ENCODE measurements at places on chromosomes 5 and 9.

DNA sequence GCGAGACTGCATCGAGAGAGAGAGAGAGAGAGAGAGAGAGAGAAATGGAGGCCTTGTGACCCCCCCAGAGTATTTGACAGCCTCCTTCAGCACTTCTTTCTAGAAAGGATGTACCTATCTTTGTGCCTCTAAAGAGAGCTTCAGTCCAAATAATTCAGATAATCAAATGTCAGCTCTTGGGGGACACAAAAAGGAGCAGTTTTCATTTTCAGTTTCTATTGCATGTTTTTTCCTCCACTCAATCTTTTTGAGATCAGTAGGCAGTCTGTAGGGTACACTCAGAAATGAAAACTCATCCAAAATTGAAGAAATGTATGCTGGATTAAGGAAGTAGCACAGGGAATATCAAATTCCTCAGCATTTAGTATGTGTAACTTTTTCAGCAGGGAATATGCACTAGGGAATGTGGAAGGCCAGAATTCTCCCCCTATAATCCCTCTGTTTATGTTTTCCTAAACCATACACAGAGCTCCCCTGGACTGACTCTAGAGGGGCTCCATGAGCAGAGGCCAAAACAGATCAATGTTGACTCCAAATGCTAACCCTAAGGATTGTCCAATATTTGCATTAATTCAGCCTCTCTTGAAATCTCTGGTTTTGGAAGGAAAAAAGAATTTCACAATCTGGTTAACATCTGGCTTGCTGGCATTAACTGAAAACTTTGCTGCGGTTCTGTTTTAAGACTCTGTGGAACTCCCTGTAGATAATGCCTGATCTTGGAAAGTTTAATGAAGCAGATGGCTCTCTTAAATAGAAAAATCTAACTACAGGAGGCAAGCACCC, 250.1 kb downstream of the CEMIP2 start:
- no peak for DNase-seq

GRCh38 chr5:151085517-151086041, 4.7 kb upstream of the TNIP1 start:
- no peak for DNase-seq

- DNase-seq, result no peak
Measured at GRCh38 chr9:81874931-81875330, 53.3 kb upstream of the SPATA31D4 start.

DNA sequence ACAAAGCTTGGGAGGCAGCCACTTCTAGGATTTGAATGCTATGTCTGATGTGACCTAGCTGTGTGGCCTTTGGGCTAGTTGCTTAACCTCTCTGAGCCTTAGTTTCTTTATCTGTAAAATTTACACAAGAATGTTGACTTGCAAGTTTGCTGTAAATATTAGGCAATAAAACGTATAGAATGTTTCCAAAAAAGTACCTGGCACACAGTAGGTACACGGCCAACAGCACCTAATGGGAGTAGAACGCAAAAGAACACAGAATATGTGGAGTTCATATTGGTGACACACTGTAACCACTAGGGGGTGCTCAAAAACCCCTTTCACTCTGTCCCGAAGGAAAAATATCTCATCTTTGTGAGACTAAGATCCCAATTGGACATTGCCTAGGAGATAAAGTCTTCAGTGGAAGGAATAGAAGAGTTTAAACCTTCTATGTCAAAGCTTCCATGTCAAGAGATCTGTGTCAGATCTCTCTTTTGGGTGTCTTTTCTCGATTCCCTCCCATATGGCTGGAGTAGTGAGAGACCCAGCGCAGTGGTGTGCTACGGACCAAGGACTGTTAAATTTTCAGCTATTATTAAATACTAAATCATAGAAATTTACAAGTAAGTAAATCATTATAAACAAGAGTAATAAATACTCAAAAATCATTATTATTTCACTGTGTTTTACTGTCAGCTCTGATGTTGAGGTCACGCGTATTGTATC, 145.4 kb upstream of the RAD23B start:
- DNase-seq, result peak; percentile 72

GRCh38 chr5:151093476-151093889, 12.6 kb upstream of the TNIP1 start:
- no peak for DNase-seq

GRCh38 chr9:135574943-135575342, 13.4 kb downstream of the PAEP start:
- DNase-seq, result no peak

GRCh38 chr9:121944711-121945191, 148.4 kb downstream of the TTLL11 start:
- DNase-seq, result no peak

DNA sequence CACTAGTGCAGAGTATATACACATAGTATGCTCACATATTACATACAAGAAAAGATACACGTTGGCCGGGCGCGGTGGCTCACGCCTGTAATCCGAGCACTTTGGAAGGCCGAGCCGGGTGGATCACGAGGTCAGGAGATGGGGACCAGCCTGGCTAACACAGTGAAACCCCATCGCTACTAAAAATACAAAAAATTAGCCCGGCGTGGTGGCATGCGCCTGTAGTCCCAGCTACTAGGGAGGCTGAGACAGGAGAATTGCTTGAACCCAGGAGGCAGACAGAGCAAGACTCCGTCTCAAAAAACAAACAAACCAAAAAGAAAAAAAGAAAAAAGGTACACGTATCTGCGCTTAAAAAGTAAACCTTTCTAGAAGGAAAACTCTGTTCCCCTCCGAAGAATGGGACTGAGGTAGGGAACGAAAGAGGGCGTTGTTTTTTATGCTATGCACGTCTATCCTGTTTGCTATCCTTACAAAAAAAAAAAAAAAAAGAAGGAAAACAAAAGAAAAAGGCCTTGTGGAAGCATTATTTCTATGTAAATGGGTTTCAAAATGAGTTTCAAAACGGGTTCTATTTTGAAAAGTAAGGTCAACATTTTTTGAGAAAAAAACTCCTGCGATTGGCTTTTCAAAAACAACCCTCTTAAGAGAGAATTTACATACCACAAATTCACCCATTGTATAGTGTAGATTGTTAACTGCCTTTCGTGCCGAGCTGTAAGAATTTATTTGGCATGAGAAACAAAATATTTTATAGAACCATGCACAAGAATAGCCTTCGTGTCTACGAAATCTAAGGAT, 1.2 kb downstream of the AK3 start:
- DNase-seq, result no peak

DNA sequence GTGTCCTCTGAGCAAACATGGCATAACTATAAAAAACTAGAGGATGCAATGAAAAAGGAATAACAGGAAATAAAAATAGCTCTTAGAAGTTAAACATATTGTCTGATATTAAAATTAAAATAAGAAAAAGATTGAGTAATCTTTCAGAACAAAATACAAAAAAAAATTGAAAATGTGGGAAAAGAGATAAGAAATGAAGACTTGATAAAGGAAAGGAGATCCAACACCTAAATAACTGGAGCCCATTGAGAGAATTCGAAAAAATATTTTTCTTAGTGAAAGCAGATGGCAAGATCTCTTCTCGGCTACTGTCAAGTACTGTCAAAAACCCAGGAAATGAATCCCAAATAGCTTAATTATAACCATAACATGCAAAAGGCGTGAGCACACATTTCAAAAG, 24.9 kb downstream of the LIFR start:
- no peak for DNase-seq

- DNase-seq, result no peak
Measured at GRCh38 chr5:111747337-111747736, 9.7 kb downstream of the NREP start.

DNA sequence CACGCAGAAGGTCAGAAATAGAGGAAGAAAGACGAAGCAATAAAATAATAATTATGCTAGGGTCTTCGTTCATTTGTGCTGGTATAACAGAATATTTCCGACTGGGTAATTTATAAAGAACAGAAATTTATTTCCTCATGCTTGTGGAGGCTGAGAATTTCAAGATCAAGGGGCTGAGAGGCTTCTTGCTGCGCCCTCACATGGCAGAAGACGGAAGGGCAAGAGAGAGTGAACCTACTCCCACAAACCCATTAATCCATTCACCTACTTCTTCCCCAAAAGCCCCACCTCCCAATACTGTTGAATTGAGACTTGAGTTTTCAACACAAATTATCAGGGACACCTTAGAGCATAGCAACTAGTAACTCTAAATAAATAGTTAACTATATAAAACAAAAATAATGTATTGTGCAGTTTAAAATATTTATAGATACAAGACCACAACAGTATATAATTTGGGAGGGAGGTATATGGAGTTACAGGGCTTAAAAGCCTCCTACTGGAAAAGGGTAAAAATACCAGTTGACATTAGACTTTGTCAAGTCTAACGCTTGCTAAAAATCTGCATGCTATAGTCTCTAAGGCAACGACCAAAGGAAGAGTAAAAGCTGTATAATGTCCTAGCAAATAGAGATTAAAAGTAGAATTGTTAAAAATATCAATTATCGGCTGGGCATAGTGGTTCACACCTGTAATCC, 40.3 kb upstream of the NAA35 start:
- peak; percentile 63 for DNase-seq

DNA sequence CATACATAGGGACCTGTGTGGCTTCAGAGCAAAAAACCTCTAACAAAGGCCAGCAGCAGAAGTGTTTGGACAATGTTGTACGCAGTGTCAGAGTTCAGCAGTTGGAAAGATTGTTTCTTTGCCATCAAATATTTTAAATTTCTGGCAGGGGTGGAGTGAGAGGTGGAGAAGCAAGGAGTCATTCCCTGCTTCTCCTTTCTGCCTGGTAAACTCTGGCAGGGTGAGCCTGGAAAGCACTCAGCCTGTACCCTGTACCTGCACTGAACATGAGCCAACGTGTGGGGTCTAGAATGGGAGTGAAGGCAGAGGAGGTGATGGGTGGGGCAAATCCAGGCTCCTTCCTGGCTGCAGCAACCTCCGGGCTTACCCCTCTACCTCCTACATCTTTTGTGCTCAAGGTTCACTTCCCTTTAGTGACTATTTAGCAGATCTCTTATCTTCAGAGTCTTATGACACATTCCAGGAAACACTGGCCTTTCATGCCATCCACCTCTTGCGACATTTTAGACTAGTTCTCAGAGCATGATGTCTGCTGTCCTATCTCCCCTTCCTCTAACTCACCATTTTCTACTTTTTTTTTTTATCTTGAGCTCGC, 445.0 kb upstream of the PIK3R1 start:
- no peak for DNase-seq

DNA sequence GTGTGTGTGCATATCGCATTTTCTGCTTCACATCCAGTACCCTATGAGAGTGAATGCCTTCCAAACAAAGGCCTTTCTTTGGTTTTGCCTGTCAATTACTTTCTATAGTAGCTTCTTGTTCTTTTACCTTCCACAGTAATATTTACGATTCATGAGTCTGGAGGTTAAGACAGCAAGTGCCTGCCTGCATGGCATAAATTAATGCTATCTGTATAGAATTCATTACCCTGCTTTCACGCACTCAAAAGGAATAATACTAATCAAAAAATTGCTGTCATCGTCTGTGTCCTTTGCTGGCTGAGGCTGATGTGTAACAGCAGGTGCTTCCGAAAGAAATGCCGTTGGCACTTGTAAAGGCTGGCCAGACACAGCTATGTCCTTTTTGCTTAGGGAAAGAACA, 1304.4 kb upstream of the CDH6 start:
- no peak for DNase-seq

GRCh38 chr5:134533115-134533815, 7.8 kb downstream of the JADE2 start:
- DNase-seq, result no peak

- no peak for DNase-seq
Measured at GRCh38 chr9:116987721-116988485, 300.8 kb downstream of the TRIM32 start.

GRCh38 chr5:75951158-75951557, 132.0 kb upstream of the SV2C start:
- DNase-seq, result no peak

DNA sequence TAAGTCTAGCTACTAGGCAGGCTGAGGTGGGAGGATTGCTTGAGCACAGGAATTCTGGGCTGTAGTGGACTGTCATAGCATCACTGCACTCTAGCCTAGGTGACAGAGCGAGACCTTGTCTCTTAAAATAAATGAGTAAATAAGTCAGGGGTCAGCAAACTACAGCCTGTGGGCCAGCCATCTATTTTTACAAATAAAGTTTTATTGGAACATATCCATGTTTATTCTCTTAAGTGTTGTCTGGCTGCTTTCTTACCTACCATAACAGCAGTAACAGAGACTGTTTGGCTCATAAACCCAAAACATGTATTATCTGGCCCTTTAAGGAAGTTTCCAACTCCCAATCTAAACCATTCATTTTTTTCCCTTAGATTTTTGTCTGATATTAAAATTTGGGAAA, 29.6 kb downstream of the DIMT1 start:
- no peak for DNase-seq

DNA sequence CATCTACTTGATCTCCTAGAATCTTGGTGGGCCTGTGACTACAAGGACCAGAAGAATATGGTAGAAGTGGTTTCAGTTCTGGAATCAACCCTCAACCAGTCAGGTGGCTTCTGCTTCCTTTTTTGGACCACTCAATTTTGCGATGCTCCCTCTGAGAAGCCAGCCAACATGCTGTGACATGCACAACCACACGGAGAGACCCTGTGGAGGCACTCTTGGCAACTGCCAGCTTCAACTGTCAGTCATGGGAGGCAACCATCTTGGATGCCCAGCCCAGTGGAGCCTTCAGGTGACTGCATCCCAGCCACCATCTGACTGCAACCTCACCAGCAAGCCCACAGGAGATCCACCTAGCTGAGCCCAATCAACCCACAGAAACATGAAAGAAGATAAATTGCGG, 137.3 kb downstream of the FAM114A2 start:
- DNase-seq, result no peak

DNA sequence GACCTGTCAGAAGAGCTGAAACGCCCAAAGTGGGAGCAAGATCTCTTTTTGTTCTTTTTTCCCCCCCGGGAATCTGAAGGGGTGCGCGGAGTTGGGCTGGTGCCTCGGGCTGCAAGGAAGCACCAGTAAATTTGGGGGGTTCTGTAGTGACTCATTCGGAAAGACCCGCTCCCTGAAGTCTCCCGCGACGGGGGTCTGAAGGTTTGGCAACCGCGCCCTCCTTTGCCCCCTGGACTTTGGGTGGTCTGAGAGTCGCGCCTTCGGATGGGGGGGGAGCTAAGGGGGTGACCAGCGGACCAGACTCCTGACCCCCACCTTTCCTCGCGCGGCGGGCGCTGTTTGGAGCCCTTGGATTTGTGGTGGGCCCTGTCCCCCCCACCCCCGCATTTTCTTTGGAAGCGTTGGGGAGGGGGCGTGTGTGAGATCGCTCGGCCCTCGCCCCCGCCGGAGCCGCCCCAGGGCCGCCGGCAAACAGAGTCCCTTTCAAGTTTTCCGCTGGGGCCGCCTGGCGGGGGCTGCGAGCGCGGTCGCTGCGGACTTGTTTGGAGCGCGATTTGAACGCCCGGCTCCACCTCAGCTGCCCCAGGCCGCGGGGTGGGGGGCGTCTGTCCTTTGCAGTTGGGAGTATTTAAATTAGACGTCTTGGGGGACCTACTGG, 2.0 kb downstream of the CXXC5 start:
- DNase-seq, result no peak

- no peak for DNase-seq
Measured at GRCh38 chr5:102701748-102702147, 53.4 kb upstream of the PAM start.

- DNase-seq, result no peak
Measured at GRCh38 chr9:111962021-111962420, 65.4 kb downstream of the UGCG start.

- DNase-seq, result no peak
Measured at GRCh38 chr5:84885485-84886258, 501.0 kb upstream of the EDIL3 start.

GRCh38 chr9:13446938-13447842, 167.7 kb upstream of the MPDZ start:
- no peak for DNase-seq

- DNase-seq, result no peak
Measured at GRCh38 chr5:53008751-53009150, 19.6 kb downstream of the ITGA2 start.
